CMK (cell line): ENCODE measurements at places on chromosomes 16 and 17.

DNA sequence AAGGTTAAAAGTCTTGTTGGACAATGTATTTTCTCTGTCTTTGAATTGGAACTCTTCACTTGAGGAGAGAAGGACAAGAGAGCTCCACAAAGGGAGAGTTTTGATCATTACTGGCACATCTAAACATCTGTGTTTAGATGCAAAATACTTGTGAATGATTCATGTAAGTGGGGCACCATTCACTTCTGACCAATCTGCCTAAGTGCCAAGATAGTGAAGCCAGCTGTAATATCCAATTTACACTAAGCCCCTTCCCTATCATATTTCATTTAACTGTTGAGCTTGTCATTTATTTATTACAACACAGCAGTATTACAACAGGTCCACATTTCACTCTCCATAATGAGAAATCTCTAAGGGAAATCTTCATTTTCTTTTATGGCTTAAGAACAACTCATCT, 832.3 kb upstream of the GOT2 start:
- DNase-seq = no peak

- DNase-seq = no peak
These were observed 7.9 kb downstream of the TP53I13 start for GRCh38 chr17:29576214-29577000.

GRCh38 chr16:27221576-27222248, 18.4 kb downstream of the KDM8 start:
- DNase-seq = no peak

- DNase-seq = no peak
These were observed 48.4 kb downstream of the CENPV start for GRCh38 chr17:16304830-16305229.

GRCh38 chr16:55623640-55624039, 32.1 kb upstream of the SLC6A2 start:
- DNase-seq = no peak

GRCh38 chr17:17892009-17892408, 55.2 kb upstream of the SREBF1 start:
- DNase-seq = no peak
